ENCODE measurements at places on chromosomes 6 and 20. TPM values are rescaled to one million over a fixed set of nuclear protein-coding genes. Genes with fewer than 3 reads are reported as not detected.
A peak's percentile ranks its signal among the peaks of the same experiment; 100 is the strongest.

GRCh38 chr6:161318456-161318855 lies 44.6 kb upstream of the AGPAT4 start:
- H3K4me3 ChIP-seq, result no peak overlapping the region
- H3K36me3 ChIP-seq, result no peaks in the 10 kb centered on the region
- no peaks in the 10 kb centered on the region for H3K27me3 ChIP-seq
- no peak overlapping the region for H3K27ac ChIP-seq
- no peak for DNase-seq
- no peaks in the 10 kb centered on the region for H3K4me1 ChIP-seq

- no peaks in the 10 kb centered on the region for H3K36me3 ChIP-seq
- H3K27ac ChIP-seq, result peak overlapping the region; percentile 22
- H3K27me3 ChIP-seq, result no peaks in the 10 kb centered on the region
- no peak overlapping the region for H3K4me3 ChIP-seq
- peak; percentile 61 for DNase-seq
These were observed 17.9 kb downstream of the ABHD12 start for GRCh38 chr20:25372584-25373336.

Gene TPD52L1
- polyA plus RNA-seq, result 135 TPM

Gene ZNF831
- not detected for polyA plus RNA-seq

DNA sequence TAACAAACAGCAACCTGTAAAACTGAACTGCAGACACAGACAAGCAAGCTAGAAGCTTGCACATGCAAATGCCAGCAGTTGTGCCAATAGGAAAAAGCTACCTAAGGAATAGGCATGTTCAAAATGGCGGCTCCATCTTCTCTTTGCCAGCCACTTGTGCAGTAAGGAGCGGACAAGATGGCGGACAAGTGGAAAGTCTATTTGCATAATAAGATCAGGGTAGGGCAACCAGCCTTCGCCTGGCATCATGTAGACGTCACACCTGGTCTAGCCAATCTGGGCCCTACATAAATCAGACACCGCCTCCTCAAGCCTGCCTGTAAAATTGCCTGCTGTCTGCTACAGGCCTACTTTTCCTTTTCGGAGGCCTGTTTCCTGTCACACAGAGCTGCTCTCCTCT lies 18.0 kb downstream of the C6orf52 start:
- H3K27ac ChIP-seq, result no peak overlapping the region
- no peak for DNase-seq
- H3K4me3 ChIP-seq, result no peak overlapping the region
- H3K4me1 ChIP-seq, result no peaks in the 10 kb centered on the region
- H3K36me3 ChIP-seq, result no peaks in the 10 kb centered on the region
- H3K27me3 ChIP-seq, result no peaks in the 10 kb centered on the region

GRCh38 chr20:32227744-32228688 lies 20.3 kb downstream of the POFUT1 start:
- no peak for DNase-seq
- no peak overlapping the region for H3K4me3 ChIP-seq
- H3K4me1 ChIP-seq, result no peaks in the 10 kb centered on the region
- no peak overlapping the region for H3K27ac ChIP-seq
- no peaks in the 10 kb centered on the region for H3K27me3 ChIP-seq

DNA sequence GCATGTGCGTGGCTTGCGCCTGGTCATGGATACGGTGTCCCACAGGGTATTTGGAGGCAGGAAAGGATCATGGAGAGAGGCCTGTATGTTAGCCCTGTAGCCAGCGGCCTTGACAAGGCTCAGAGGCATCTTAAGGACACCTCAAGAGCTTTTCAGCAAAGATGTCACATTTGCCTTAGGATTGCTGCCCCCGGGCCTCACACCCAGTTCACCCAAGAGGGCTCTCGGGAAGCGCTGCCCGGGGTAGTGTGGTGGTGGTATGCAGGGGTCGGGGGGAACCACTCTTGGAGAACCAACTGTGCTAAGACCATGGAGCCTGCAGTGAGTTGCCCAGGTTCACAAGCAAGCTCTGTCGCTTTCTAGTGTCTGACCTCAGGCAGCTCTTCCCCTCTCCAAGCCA lies 36.9 kb upstream of the VSTM2L start:
- no peaks in the 10 kb centered on the region for H3K27me3 ChIP-seq
- H3K4me1 ChIP-seq, result no peaks in the 10 kb centered on the region
- no peak overlapping the region for H3K4me3 ChIP-seq
- DNase-seq, result no peak

Gene TCF21
- polyA plus RNA-seq, result not detected

DNA sequence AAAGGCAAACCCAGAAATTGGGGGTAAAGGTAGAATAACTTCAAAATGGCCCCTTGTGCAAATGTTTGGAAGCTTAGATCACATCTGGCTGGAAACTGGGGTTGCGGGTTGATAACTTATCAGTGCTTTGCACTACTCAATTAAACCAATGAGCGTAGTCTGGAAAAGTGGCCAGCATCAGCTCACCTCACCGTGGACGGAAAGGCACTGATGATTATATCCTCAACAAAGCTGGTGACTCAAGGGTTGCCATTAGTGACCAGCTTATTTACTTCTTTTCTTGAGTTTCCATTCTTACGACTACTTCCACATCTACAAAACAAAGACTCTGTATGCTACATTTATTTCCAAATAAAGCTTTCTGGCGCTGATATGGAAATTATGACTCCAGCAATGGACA lies 198.5 kb upstream of the HEY2 start:
- no peak overlapping the region for H3K4me3 ChIP-seq
- no peaks in the 10 kb centered on the region for H3K27me3 ChIP-seq
- DNase-seq, result no peak
